HFF-Myc (cell line): ENCODE measurements at places on chromosomes 1 and 21.

- DNase-seq = no peak
These were observed 70.4 kb upstream of the TTLL7 start for GRCh38 chr1:84069236-84069845.

DNA sequence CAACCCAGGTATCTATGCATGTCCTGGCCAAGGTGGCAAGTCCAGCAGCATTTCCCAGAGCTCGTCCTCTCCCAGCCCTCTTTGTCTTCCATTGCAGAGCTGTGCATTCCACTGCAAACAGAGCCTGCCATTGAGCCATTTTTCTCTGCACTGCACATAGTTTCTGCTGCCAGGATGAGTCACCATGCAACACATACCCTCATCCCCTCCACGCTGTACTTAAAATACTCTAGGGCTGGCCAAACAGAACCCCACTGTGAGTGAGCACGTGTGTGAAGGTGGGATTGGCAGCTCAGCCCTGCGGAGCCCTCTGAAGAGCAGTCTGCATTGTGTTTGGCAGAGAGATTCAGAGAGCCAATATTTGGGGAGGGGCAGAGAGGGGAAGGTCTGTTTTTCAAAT is 3.9 kb upstream of the ATP1B1 start:
- peak; percentile 35 for DNase-seq

GRCh38 chr1:31143455-31143854 is 77.9 kb upstream of the PUM1 start:
- DNase-seq = no peak

- DNase-seq = no peak
These were observed 14.7 kb downstream of the KANK4 start for GRCh38 chr1:62304515-62304914.

GRCh38 chr1:21638531-21639341 is 30.4 kb downstream of the RAP1GAP start:
- no peak for DNase-seq

DNA sequence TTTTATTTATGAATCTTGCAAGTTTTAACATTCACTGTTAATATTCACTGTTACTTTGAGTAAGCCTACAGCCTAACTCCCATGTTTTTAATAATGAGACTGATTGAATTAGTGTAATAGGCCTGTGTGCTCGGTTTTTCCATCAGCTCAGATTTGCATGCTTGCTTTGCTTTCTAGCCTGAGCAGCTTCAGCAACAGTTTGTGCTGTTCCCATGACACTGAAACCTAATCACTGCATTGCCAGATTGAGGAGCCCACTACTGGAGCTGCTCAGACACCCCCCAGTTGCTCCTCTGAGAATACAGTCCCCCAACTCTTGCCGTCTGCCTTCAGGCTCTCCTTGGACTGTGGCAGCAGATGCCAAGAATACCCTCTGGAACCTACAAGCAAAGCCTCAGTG is 695.4 kb downstream of the BRINP3 start:
- no peak for DNase-seq

DNA sequence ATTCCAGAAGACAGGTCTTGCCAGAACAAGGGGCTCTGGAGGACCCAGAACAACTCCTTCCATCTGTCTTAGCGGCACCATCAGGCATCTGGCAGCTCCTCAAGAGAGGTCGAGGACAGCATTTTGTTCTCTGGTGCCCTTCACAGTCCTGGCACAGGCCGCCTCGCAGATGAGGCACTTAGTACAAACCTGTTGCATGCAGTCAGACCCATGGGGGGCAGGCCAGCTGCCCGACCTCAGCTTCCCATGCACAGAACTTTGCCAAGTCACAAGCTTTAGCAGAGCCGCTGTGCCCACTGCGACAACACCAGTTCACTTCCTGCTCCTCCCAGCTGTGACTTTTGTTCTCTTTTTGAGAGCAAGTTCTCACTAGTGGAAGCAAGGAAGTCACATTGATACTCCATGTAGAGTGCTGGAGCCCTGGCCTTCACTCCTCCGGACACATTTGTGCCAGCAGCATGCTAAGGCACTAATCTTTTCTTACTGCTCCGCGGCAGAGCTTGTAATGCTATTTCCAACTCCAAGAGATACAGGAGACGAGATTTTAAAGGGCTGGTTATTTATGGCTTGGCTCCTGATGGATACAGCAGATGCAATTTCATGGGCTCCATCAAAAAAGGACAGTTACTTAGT is 44.6 kb downstream of the HMGB4 start:
- DNase-seq = no peak

- DNase-seq = peak; percentile 32
These were observed 9.5 kb downstream of the SIPA1L2 start for GRCh38 chr1:232620356-232620969.

- no peak for DNase-seq
These were observed 1.1 kb upstream of the GADD45A start for GRCh38 chr1:67683766-67684525.

- no peak for DNase-seq
These were observed 125.3 kb upstream of the CACYBP start for GRCh38 chr1:174874331-174875053.

DNA sequence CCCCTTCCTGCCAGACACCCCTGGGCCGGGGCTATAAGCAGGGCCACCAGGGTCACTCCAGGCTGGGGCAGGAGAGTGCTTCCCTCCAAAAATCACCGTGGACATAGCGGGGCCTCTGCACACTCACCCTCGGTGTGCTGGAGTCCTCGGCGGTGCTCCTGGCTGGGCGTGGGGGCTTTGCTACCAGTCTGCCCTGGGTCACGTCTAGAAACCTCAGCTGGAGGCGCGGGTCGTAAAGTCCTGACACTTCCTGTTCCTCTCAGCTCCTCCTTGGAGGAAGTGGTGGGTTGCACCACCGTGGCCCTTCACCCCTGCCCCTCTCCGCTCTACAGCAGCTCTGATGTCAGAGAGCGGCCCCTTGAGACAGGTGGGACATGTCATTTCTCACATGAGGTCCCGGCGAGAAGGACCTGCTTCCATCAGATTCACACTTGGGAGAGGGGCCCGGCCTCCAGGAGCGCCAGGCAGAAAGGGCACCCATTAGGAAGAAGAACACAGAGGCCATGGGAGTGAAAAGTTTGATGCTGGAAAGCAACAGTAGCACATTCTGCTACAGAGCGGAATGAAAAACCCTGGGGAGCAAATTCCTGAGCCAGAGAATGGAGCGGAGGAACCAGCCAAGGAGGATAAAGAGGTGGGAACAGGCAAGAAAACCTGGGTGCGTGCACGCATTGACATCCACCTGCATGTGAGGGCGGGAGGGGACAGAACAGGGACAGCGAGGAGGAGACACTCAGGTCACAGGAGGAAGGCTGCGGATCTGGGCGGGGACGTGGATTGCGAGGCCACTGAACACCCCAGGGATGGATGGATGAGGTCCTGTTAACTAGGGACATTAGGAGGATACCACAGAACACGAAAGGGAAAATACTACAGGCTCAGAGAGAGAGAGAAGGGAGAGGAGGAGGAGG is at the start of gene ITGB2:
ITGB2 (minus strand) TSS at position 206 of the 911 bp plus-strand sequence. CDS start 10,117 bp downstream, outside the sequence.
- no peak for DNase-seq

- no peak for DNase-seq
These were observed 49.0 kb upstream of the TSPAN2 start for GRCh38 chr1:115138271-115138670.

DNA sequence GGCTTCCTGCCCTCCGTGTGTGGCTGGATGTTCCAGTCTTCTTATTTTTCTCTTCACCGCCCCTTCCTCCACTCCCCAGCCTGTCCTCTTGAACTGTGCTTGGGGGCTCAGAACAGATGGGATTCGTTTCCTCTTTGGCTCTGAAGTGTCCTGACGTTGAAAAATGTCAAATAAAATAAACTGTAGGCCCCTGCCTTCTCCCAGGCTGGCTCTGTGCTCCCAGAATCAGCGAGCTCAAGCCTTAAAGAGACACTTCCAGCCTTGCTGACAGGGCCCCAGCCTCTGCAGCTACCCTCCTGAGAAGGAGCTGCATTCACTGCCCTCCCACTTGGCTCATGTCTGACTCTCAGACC is 104.2 kb upstream of the IPO9 start:
- DNase-seq = no peak

GRCh38 chr1:51418384-51418959 is 88.1 kb upstream of the TTC39A start:
- DNase-seq = no peak

DNA sequence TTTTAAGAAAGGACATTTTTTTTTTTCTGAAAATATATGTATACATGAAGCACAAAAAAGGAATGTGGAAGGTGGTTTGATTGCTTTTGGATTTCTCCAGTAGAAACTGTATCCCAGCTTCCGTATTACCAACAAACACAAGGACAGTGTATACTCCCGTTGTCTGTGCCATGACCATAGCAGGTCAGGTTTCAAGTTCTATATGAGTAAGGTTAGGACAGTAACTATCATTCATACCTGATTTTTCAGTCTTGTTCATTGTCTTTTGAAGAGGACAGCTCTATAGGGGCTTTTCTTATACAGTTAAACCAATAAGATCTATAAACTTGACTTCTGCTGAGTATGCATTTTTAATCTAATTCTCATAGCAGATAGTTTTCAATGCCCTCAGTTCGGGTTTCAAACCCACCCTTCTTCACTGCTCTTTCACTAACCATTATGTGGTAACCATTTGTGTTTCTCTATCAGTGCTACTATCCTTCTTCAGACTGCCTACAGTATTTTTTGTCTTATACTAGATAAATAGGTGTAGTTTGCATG is 19.6 kb downstream of the UBAP2L start:
- DNase-seq = no peak

DNA sequence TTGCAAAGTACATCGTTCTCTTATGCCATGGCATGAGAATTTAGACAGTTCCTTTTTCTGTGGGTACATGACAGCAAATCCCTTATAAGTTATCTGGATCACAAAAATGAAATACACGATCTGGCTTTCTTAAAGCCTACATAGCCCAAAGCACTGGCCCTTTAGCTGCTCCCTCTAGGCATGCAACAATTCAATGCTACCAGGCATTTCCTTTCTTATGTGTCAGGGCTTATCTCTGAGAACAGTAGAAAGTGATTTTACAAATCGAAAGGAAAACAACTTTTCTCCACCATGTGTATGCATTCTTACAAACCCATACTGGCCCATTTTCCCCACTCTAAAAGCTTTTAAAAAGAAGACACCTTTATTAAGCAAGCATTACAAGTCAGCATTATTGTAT is 139.7 kb downstream of the GRIK1 start:
- no peak for DNase-seq

GRCh38 chr1:190049314-190049713 is 428.4 kb downstream of the BRINP3 start:
- no peak for DNase-seq

DNA sequence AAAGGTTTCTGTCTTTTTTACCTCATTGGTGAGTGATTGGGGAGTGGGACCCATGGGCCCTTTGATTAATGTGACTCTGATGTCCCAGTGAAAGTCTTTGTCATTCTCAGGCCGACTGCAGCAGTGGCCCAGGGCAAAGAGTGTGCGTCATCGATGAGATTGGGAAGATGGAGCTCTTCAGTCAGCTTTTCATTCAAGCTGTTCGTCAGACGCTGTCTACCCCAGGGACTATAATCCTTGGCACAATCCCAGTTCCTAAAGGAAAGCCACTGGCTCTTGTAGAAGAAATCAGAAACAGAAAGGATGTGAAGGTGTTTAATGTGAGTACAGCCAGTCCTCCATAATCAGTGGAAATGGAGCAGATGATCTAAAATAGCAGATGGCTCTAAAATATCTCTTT is 19.4 kb downstream of the NTPCR start:
- no peak for DNase-seq

- no peak for DNase-seq
These were observed 85.7 kb downstream of the TAS1R2 start for GRCh38 chr1:18773753-18774152.

DNA sequence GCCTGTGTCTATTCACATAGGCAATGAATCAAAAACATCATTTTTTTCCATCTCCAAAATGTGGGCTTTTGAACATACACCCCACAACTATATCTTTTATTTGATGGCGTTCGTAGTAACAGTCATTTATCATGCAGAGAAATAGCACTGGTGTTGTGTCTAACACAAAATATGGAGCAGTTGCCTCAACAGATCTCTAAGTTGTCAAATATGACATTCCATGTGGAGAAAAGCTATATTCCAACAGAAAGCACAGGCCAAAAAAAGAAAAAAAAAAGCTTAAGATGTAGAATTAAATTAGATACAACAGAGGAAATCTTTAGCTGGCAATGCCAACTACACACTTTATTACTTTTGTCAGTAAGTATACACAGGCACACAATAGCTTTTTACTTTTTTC is 411.7 kb downstream of the BRINP3 start:
- DNase-seq = no peak

- DNase-seq = no peak
These were observed 56.1 kb upstream of the MRPS6 start for GRCh38 chr21:34017039-34017961.

DNA sequence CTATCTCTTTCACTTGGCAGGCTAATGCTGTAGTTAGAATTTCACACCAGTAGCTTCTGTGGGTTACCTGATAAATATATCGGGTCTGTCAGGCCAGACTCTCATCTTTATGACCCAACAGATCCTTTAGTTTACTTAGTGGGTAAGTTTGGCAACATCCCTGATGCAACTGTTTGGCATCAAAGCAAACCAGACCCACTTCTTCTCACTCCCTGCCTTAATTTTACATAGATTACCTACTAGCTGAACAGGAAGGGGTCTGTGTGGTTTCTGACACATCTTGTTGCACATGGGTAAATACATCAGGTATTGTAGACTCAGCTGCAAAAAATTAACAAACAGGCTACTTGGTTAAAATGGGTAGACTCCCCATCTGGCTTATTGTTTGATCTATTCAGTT is 3.2 kb upstream of the GUK1 start:
- DNase-seq = no peak

DNA sequence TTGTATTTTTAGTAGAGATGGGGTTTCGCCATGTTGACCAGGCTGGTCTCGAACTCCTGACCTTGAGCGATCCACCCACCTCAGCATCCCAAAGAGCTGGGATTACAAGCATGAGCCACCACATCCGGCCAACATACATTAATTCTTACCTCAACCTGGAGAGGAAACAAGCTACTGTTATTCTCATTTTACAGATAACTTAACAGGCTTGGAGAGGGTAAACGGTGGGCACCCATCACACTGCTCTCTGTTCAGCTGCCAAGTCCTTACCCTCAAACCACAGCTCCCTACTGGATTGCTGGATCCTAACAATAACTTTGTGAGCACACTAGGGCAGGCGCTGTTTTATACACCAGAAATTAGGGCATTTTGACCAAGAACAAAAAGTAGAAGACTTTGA is 93.6 kb upstream of the BARHL2 start:
- DNase-seq = no peak

- no peak for DNase-seq
These were observed at the start of gene COL6A2 for GRCh38 chr21:46097336-46098293. TSS of gene COL6A2 (plus strand) at chr21:46098112.

DNA sequence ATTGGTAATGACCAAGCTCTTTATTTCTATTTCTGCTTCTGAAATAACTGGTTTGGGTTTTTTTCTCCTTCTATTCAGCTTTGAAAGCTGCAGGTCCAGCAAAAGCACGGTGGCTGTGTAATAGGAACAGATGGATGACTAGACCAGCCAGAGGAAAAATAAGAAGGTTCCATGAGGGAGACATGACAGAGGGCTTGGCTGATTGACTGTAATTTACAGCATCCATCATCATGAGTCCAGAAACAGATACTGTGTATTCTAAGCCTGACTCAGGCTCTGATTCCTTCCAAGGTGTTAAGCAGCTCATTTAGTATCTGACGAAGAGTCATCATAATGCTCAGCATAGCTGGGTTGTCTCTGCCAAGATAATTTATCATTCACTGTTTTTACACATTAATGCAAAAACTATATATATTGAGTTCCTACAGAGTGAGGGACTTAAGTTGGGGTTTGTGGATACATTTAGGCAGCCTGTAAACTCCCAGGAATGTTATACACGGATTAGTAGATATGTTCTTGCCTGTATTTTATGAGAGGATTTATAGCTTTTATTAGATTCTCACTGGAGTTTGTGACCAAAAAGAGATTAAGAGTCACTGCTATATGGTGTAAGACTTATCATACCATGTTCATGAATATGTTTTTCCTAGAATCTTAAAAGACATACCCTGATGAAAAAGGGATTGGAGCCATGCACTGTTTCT is 72.6 kb downstream of the SGIP1 start:
- no peak for DNase-seq
